ENCODE measurements at places on chromosomes 4 and X. TPM values are rescaled to one million over a fixed set of nuclear protein-coding genes. Genes with fewer than 3 reads are reported as not detected.

GRCh38 chr4:6716958-6717655 is 1.1 kb downstream of the BLOC1S4 start:
- peak overlapping the region; percentile 78 for H3K4me3 ChIP-seq
- H3K4me1 ChIP-seq, result peaks cover 10% of the 10 kb centered on the region
- no peaks in the 10 kb centered on the region for H3K36me3 ChIP-seq
- no peaks in the 10 kb centered on the region for H3K27me3 ChIP-seq
- DNase-seq, result no peak

DNA sequence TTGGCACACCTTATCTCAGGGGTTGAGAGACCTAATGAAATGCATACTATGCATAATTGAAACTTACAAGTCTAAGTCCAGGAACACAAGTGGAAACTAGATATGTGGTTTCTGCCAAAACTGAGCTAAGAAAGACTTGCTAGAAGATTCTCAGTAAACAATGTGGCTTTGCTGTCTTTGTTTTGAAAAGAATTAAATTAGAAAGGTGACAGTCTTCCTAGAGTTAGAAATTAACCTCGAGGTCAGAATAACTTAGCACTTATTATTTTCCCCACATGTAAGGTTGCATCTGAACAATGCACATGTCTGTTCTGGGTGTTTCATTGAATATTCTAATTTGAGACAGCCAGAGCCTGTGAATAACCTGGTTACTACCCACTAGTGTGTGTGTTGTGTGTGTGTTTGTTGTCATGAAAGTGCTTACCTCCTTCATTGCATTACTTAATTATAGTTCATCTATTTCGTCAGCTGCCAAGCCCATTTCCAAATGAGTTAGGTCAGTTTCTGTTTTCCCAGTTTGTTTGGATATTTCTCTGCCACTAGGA is 1.5 kb downstream of the EREG start:
- no peaks in the 10 kb centered on the region for H3K4me1 ChIP-seq
- no peaks in the 10 kb centered on the region for H3K36me3 ChIP-seq
- no peaks in the 10 kb centered on the region for H3K27me3 ChIP-seq

DNA sequence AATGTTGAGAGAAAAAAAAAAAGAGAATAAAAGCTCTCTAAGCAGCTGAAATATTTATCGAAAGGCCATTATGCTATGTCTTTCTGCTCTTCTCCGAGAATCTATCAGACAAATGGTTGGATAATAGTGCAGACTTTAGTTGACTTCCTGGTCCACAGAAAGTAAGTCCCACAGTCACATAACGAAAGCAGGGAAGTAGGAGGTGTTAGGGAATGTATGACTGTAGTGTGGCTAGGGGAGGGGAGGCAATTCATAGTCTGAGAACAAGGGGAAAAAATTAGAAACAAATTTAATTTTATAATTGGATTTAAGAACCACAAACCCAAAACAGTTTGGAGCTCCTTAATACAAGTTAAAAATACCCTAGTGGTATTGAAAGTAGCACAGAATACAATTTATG is 79.7 kb upstream of the VEGFC start:
- H3K4me3 ChIP-seq, result no peak overlapping the region
- no peak for DNase-seq
- no peaks in the 10 kb centered on the region for H3K36me3 ChIP-seq
- H3K27ac ChIP-seq, result no peak overlapping the region
- H3K4me1 ChIP-seq, result no peaks in the 10 kb centered on the region

GRCh38 chr4:168693750-168694490 is 197.1 kb downstream of the PALLD start:
- no peak for DNase-seq
- H3K4me3 ChIP-seq, result no peak overlapping the region
- H3K36me3 ChIP-seq, result no peaks in the 10 kb centered on the region

PDLIM3 gene
- 19.6 TPM for total RNA-seq

All from kidney (tissue), 22 donors.